ENCODE measurements at places on chromosomes 6 and 20.

DNA sequence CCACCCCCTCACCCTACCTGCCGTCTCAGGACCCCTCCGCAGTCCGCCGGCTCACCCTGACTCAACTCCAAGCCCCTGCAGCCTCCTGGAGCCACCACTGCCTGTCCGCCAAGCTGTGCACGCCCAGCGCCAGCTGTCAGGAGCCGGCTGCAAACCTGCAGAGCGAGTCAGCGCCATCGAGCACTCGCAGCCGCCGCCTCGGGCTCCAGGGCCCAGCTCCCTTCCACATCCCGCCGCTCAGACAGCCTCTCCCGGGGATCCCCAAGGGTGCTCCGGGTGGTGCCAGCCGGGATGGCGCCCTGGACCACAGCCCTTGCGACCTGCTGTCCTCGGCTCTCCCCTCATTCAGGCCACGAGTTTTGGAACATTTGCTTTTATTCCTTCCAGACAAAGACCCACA, 4.3 kb downstream of the TNNC2 start:
- DNase-seq = no peak

DNA sequence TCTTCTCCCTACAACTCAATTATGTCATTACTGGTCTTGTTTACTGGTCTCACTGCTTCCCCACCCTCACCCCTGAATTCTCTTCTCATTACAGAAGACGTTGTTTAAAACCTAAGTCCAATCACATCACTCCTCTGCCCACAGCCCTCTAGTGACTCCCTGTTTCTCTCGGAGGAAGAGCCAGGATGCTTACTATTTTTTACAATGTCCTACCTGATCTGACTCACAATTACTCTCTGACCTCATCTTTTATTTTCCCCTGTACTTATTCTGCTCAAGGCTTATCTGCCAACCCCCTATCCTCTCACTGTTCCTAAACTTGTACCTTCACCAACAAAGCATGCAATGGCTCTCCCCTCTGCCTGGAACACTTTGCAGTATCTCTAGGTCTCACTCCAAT, 400.4 kb upstream of the PTCHD4 start:
- no peak for DNase-seq

DNA sequence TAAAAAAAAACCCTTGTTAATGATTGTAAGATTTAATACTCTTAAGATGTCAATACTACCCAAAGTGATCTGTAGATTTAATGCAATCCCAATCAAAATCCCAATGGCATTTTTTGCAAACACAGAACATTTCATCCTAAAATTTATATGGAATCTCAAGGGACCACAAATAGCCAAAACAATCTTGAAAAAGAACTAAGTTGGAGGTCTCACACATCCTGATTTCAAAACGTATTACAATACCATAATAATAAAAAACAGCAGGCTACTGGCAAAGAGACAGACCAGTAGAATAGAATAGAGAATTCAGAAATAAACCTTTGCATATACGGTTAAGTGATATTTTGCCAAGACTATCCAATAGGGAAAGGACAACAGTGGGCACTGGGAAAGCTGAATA, 331.9 kb upstream of the JARID2 start:
- DNase-seq = no peak

DNA sequence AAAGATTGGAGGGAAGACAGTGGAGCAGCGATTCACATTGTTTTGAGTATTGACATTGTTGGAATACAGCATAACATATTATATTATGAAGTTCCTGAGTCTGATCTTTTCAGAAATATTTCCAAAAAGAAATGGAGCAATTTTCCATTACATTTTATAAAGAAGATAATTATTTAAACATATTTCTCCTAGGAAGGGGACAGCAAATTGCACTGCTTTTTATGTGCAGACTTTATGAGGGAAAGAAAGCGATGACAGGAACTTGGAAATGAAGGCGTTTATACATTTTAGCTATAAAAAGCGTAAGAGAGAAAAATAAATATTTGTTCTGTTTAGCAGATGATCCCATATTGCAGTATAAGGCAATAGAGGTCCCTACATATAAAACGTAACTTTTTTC, 117.0 kb upstream of the EDN1 start:
- no peak for DNase-seq

GRCh38 chr6:116426551-116426950, 34.6 kb upstream of the CALHM6 start:
- no peak for DNase-seq

- peak; percentile 14 for DNase-seq
Measured at GRCh38 chr20:46117704-46118467, at the start of gene CD40. Gene CD40 (plus strand): TSS chr20:46118314. CDS start chr20:46118344, 30 bp downstream.

DNA sequence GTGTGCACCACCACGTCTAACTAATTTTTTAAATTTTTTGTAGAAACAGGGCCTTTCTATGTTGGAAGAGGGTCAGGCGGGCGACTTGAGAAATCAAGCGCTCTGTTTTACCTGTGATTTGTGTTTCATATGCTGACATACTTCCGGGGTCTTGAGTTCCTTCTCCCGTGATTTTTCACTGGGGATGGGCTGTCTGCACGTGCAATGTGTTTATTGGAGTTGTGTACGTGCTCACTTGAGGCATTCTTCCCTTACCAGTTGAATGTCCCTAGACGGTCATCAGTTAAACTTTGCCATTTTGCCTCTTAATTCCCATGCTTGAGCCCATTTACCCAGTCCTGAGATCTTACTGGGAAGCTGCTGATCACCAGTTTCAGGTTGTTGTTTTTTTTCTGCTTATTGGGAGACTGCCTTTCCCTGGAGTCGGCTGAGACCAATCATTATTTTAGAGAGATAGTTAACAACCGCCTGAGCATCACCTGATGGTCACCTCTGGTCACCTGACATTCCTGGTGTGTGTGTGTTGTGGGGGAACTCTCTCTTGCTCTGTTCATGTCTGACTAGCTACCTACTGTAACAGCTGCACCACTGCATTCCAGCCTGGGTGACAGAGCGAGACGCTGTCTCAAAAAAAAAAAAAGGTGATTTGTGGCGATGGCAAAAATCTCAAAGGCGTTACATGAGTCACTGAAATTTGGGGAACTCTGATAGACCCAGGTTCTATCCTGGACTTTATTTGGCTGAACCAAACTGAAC, 34.8 kb upstream of the NCOA3 start:
- no peak for DNase-seq

- no peak for DNase-seq
Measured at GRCh38 chr20:3784863-3785239, 1.7 kb downstream of the CENPB start.

DNA sequence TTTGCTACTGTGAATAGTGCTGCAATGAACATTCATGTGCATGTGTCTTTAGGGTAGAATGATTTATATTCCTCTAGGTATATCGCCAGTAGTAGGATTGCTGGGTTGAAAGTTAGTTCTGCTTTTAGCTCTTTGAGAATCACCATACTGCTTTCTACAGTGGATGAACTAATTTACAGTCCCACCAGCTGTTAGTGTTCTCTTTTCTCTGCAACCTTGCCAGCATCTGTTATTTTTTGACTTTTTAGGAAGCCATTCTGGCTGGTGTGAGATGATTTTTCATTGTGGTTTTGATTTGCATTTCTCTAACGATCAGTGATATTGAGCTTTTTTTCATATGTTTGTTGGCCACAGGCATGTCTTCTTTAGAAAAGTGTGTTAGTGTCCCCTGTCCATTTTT, 40.0 kb downstream of the PLG start:
- no peak for DNase-seq

- DNase-seq = no peak
Measured at GRCh38 chr20:9375221-9375681, 139.1 kb upstream of the LAMP5 start.

- DNase-seq = no peak
Measured at GRCh38 chr20:11235058-11235457, 561.3 kb upstream of the JAG1 start.

All from stimulated activated CD8-positive, alpha-beta memory T cell treated with anti-CD3 and anti-CD28 coated beads, Interleukin-7, amount 100 ng/mL, for 48 hours (primary cell).